T-helper 2 cell (primary cell): ENCODE measurements at places on chromosomes 11 and 22.

- DNase-seq, result no peak
These were observed 5.0 kb upstream of the RASL10A start for GRCh38 chr22:29320546-29320945.

DNA sequence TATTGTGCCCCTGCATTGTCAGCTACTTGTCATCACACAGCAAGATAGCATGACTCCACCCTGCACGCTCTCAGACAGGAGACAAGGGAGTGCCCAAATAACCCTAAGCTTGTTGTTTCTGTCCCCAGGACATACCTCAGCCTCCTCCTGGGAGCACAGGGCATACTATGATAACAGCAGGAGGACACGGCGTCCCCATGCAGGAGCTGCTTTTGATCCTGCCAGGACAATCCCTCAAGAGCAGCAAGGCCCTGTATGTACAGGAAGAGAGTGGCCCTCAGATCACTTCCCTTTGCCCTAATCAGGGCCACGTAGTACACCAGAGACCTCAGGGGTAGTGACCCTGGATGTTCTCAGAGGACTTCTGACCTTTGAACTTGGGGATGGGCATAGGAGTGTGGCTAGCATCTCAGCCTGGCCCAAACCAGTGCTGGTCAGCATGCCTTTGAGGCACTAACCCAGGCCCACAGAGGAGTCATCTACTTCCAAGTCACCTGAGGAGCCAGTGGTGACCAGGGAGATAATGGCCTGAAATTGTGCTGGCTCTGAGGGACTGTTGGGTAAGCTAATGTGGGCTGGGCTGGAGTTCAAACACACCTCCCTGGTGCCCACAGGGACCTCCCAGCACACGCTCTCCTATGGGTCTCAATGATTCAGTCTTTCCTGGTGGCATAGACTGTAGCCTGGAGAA lies 9.2 kb downstream of the APOA4 start:
- DNase-seq, result no peak

DNA sequence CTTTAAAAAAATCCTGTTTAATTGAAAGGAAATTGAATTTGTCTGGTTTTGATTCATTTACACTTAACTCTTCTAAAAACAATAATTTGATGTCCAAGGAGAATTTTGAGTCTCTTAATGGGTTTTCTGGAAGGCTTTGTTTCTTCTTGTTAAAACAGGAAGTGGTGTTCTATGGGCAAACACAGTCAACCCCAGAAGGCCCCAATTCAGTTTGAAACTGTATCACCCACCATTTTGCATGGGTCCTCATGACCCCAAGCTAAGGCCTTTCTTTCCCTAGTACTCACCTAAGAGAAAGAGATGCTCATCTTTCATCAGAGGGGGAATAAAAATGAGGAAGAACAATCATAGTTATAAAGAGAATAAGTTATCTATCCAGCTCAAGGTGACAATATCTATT lies 10.6 kb downstream of the FLI1 start:
- peak; percentile 63 for DNase-seq

DNA sequence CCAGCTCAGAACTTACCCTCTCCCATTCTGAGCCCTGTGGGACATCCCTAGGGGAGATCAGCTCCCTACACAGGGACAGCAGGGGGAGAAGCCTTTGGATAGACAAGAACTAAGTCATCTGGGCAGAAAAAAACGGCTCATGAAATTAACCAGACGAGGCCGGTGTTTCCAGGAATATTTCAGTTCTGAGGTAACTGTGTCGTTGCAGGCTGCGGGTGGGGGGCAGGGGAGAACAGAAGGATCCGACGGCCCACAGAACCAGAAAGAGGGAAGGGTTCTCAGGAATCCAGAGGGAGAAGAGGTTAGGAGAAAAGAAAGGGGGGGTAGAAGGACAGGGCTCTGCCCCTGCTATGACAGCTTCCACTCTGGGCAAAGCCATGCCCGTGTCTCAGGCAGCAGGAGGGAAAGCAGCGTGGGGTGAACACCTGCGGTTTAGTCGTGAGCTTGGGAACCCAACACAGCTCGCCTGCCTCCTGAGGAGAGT lies 3.6 kb downstream of the CLCF1 start:
- no peak for DNase-seq

GRCh38 chr11:11146830-11147229 lies 206.2 kb downstream of the CSNK2A3 start:
- no peak for DNase-seq

DNA sequence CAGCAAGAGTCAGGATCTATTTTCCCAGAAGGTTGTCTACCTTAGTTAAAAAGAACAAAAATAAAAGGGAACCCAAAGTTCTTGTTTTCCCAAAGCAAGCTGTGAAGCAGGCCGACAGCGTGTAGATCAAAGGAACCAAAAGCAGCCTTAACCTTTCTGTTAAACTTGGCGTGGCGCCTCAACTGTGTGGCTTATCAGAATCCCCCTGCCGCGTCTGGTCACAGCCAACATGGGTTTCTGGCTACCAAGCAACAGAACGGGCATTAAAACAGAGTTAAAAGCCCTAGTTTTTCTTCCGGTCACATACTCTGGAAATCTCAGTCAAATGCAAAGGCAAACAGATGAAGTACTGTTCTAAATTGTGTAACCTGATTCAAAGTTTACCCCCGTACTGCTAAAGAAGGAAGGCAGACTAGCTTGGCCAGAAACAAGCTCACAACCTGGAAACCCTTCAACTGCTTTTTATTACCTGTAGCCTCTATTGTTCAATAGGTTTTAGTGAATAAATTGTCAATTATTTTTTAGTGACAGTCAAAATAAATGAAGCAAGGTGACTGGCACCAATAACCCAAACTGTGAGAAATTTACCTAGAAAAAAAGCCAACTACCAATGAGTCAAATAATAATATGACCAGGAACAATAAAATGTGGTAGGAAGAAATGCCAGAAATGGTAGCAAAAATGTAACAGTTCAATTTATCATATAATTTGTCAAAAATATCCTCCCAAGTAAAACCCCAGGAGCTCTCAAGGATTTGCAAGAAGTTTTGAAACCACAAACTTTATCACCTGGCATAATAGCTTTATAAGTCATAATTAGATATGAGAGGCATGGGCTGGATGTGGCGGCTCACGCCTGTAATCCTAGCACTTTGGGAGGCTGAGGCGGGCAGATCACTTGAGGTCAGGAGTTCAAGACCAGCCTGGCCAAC lies 21.4 kb downstream of the CHKA start:
- DNase-seq, result no peak

GRCh38 chr11:49499117-49499516 lies 290.7 kb upstream of the FOLH1 start:
- DNase-seq, result no peak

DNA sequence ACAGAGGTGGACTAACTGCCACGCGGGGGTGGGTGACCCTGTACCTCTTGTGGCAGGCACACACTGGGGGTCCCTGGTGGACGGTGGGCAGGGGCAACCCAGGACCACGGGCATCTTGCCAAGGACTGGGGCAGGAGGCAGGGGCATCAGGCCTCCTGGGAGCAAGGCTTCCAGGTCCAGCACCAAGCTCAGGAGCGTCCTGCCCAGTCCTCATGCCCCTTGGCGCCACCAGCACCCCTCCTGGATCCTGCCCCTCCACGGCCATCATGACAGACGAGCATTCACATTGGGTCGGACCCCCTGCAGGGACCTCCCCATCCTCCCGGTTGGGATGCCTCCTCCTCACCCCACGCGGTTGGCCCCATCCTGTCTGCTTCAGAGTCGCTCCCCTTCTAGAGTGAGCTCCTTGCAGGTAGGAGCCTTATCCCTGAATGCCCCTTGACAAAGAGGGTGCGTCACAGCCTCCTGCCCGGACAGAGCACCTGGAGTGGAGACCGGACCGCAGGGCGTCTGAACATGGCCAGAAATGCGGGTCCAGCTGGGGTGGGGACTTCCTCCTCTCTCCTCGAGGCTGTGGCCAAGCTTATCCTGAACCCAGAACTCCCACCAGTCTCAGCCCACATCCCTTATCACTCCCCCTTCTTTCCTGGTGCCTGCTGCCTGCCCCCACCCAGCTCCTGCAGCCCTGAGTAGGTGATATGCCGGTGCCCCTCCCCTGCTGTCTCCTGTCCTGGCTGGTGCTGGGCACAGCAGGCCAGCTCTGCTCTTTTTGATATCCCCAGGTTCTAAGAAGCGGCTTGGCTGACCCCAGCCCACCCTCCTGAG lies 40.3 kb downstream of the IGF2 start:
- no peak for DNase-seq

GRCh38 chr11:131290185-131290584 lies 80.2 kb upstream of the NTM start:
- no peak for DNase-seq

DNA sequence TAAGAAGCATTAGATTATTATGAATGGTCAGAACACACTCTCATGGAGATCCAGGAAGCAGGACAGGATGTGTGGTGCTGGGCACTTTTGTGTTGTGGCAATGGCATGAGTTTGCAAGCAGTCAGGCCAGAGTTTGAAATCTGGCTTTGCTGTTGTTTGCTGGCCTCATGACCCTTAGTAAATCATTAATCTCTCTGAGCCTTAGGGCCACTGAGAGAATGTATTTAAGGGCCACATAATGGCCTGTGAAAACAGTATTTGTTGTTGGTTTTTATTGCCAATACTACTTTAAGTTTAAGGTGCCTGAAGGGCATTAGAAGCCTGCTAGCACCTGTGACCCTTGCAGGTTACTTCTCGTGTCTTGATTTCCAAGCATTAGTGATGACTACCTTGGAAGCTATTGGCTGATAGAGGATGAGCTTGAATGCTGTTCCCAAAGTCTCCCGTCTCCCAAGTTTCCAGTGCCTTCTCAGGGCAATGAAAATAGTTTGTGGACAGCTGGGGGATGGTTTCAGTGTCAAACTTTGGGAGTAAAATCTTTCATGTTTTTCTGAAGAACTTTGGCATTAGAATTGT lies 24.6 kb downstream of the STIM1 start:
- no peak for DNase-seq

- no peak for DNase-seq
These were observed 23.4 kb downstream of the CCDC81 start for GRCh38 chr11:86398106-86398505.

GRCh38 chr22:39703091-39703490 lies 132.5 kb downstream of the CACNA1I start:
- DNase-seq, result no peak

GRCh38 chr22:49825944-49826602 lies 1.6 kb downstream of the BRD1 start:
- DNase-seq, result peak; percentile 50

DNA sequence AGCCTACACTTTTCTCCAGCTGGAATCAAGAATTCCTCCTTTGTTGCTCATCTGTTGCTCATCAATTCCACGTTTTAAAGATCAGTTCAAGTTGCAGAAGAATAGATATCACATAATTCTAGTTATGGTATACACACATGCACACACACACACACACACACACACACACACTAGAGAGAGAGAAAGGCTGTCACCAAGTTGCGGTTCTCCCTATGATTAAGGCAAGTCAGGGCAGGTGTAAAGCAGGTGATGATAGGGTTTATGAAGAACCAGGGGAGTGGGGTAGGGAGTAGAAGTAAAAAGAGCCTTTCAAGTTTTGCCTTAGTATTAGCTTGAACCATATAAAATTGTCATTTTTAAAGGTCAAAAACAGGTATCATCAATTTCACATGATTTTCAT lies 31.7 kb upstream of the TMPRSS4 start:
- DNase-seq, result no peak

GRCh38 chr11:115644856-115645255 lies 140.6 kb upstream of the CADM1 start:
- no peak for DNase-seq

DNA sequence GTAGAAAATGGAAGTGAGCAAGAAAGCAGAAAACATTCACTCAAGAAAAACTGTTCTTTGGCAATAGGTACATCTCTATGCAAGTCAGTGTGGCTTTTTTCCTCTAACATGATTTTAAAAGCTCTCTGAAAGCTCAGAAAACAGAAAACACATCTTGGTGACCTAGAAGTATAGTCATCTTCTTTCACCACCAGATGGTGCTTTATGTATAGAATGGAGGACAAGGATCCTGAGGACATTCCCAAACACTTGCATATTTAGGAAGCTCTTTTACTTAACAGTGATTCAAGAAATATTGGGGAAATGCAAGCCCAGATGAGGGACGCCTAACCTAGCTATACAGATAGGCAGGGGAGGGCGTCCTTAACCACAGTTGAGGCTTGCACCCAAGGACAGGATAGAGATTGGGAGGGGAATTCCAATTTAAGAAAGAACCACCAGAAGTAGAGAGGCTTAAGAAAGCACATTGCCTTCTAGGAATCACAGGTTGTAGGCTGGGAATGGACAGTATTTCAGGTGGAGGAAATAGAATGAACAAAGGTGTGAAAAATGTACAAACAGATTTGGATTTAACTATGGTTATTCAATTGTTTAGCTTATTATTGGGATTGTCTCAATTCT lies 13.8 kb upstream of the CCDC81 start:
- no peak for DNase-seq
